ENCODE measurements at places on chromosomes 1 and 21.

GRCh38 chr1:168553680-168554553 lies 10.1 kb upstream of the XCL2 start:
- DNase-seq: no peak

DNA sequence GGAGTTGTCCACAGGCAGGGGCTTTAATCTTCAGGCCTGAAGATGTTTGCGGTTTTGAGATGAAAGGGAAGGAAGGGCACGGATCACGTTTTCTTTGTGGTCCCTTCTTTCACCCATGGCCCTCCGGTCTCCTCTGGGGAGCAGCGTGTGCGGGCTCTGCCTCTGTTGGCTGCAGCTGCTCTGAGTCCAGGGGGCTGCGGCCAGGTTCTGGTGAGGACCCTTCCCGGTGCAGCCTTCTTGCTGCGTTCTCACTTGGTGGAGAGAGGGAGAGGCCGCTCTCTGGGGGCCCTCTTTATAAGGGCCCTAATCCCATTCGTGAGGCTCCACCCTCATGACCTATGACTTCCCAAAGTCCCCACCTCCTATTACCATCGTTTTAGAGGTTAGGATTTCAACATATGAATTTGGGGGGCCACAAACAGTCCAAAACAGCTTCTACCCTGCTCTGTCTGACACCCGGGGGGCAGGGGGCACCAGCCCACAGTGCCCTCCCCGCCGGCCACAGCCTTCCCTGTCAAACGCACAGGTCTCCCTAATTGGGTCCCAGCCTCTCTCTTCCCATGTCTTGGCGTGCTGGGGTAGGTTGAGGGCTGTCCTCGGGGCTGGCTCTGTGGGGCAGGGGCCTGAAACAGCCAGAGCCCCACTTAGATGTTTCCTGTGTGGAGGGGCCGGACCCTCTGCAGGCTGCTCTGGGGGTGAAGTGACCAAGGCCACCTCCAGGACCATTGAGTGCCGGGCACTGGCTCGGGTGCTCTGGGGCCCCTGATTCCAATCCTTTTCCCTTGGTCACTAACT lies 100.1 kb upstream of the C1orf174 start:
- DNase-seq: no peak

DNA sequence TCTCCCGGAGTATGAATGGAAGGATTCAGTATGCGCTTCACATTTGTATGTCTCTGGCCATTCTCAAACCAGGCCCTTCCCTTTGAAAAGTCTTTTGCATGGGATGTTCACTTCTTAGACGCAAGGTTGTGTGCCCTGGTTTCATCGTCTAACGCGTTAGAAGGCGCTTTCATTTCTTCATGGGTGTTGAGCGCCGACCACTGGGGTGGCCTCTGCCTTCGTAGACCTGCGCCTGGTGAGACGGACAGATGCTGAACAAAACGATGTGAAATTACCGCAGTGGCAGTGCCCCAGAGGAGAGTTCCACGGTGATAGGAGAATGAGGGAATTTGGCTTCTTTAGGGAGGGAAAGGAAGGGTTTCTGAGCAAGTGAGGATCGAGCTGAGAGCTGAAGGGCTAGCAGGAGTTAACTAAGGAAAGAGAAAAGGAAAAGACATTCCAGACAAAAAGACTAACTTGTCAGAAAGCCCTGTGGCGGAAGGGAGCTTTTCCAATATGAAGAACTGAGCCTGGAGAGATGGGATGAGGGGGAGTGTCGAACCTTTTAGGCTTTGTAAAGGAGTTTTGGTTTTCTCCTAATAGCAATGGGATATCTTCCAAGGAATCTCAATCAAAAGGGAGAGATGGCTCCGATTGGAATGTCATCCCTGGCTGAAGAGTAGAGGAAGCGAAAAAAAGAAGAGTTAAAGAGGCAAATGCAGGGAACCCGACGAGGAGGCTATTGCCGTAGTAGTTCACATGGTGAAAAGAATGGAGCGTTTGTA lies 951 bp downstream of the GGPS1 start:
- DNase-seq: peak; percentile 71

DNA sequence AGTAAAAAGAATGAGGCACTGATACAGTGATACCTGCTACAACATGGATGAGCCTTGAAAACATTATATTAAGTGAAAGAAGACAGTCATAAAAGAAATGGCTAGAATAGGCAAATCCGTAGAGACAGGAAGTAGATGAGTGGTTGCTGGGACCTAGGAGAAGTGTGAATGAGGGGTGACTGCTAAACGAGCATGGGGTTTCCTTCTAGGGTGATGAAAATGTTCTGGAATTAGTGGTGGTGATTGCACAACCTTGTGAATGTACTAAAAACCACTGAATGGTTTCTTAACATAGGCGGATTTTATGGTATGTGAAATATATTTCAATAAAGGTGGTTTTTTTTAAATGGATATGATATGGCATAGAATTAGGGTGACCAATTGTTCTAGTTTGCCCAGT lies 12.6 kb upstream of the SERINC2 start:
- peak; percentile 76 for DNase-seq

GRCh38 chr1:33462405-33463164 lies 9.9 kb upstream of the ZSCAN20 start:
- DNase-seq: no peak

DNA sequence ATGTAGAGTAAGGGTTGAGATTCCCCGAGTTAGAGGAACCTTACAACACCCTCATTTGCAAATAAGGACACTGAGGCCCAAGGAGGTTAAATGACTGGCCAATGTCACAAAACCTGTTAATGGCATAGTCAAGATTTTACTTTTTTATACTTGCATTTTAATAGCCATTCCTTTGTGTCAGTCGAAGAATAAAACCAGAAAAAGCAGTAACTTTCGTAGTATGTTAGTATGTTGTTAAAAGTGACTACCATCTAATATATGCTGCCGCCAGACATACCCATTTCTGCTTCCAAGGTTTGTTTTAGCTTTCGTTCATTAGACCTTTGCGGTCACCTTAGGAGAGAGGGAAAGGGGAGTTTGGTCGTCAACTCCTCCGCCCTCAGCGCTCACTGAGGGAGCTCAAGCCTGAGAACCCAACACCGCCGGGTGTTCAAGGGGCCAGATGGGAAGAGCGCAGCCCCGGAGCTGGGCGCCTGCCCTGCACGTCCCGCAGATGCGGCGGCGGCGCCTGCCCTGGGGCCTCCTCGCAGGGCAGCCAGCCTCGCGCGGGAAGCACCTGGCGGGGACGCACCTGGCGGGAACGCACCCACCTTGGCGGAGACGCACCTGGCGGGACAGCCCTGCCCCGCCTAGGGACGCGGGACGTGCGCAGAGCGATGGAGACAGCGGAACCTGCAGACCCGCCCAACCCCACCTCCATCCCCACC lies 466 bp downstream of the VPS26C start:
- peak; percentile 51 for DNase-seq

- DNase-seq: no peak
These were observed 54.4 kb upstream of the C1orf174 start for GRCh38 chr1:3954170-3955169.

DNA sequence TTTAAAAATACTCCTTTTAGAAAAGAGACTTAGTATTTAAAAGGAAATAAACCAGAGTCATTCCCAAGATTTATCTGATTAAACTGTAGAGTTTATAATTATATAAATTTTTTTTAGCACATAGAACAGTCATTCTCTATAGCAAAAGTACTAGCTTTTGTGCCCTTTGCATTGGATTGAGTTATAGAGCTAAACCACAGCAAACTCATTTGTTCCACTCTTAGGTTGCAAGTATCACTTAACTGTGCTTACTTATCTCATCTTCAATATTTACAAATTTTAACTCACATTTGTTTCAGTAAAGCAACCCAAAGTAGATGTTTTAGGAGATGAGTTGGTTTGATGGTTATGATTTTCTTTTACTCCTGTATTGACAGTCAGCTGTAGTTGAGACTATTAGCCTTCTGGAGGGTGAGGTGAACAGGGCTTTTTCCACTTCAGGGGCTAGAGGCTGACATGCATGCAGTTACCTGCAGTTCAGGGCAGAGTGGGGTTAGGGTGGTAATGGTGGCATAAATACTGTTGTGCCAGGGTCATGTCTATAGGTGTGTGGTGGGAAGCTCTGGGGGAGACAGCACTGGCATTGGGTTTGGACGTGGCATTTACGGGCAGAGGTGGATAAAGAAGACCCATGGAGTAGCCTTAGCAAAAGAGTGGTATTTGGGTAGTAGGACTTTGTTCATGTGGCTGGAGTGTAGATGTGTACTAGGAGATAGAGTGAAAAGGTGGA lies 42.1 kb downstream of the DYRK1A start:
- DNase-seq: no peak

GRCh38 chr1:214419650-214420049 lies 131.8 kb downstream of the PTPN14 start:
- DNase-seq: no peak

- DNase-seq: no peak
These were observed 2.3 kb downstream of the COX20 start for GRCh38 chr1:244837597-244838258.

DNA sequence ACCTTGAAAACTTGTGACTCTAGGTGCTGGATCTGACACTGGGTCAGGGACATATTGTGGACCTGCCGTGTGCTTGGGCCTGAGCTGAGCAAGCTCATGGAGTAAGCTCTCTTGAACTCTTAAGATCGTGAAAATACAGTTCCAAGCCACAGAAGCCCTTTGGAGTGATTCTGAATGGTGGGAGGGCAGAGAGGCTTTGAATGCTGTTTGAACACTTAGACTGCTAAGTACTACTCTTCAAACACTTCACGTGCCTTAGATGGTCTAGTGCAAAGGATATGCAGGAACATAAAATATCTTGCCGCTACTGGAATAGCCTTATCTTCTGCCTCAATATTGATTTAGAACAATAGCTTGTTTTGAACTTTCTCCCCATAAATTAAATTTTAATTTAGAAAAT lies 21.6 kb downstream of the ROR1 start:
- peak; percentile 30 for DNase-seq

GRCh38 chr1:215377746-215378145 lies 189.4 kb upstream of the KCTD3 start:
- DNase-seq: no peak

GRCh38 chr1:198176179-198176578 lies 19.4 kb downstream of the NEK7 start:
- DNase-seq: no peak

GRCh38 chr1:46675549-46676314 lies 4.1 kb downstream of the TEX38 start:
- peak; percentile 41 for DNase-seq

DNA sequence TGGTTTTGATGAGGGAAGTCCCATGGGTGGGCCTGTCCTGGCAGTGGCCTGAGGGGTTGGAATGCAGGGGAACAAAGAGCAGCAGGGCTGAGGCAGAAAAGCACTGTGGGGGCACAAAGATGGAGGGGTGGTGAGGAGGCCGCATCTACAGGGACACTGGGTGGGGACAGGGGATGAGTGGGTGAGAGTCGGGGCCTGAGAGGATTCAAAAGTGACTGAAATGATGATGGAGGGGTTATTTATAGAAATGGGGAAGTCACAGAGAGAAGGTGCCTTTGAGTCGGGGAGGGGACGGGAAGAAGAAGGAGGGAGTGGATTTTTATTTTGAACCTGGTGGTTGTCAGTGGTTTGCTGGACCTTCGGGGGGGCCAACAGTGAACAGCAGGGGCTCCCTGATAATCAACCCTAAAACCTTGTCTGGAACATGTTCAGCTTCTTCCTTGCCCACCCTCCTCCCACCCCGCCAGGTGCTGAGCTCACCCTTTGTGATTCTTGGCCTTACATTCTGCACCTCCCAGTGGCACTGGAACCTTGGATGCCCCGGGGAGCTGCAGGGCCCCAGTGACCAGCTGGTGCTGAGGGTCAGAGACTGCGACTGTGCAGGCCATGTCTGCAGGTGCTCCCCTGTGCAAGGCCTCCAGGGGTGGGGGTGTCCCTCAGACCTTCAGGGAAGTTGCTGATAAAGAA lies 42.9 kb downstream of the IER5 start:
- no peak for DNase-seq

GRCh38 chr1:85490270-85490985 lies 25.5 kb upstream of the DDAH1 start:
- DNase-seq: no peak

- DNase-seq: peak; percentile 58
These were observed 356.1 kb downstream of the LMO4 start for GRCh38 chr1:87684713-87685205.

DNA sequence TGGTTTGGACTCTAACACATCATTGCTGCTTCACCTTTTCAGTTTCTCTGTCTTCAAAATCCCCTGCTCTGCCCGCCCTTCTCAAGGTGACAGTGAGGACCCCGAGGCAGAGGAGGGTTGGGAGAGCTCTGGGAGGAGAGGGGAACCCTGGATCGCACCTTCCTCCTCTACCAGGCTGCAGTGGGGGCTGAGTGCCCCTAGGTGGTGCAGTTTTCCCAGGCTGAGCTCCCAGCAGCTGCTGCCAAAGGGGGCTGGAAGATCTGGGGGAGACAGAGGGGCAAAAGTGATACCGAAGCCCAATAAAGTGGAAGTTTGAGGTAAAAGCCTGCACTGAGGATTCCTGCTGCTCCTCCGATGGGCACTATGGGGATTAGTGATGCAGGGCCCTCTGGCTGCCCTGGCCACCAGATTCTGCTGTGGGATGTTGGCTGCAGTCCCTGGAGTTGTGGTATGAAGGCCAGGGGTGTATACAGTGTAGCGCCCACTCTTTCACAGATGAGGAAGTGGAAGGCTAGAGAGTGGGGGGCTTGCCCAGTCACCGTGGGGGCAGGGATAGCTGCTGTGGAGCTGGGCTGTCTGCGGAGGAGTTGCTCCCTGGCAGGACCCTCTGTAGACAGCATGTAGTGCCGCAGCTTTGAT lies 40.7 kb upstream of the SCMH1 start:
- peak; percentile 41 for DNase-seq

GRCh38 chr1:87292684-87293493 lies 35.8 kb upstream of the LMO4 start:
- peak; percentile 79 for DNase-seq

DNA sequence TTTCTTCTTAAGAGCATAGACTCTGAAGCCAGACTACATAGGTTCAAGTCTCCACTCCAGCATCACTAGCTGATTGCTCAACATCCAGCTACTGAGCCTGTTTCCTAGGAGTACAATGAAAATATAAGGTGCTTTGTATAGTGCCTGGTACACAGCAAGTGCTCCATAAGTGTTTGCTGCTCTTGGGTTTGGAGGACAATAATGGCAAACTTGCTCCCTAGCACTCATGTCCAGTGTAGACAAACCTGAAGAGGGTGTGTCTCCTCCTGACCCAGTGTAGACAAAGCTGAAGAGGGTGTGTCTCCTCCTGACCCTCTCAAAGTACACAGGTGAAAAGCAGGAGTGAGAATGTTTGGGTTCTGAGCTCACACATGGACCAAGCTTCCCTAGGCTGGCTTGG lies 10.5 kb upstream of the ECE1 start:
- no peak for DNase-seq

- peak; percentile 2 for DNase-seq
These were observed 508.6 kb downstream of the RWDD3 start for GRCh38 chr1:95742591-95743089.
